Stimulated activated naive CD8-positive, alpha-beta T cell treated with anti-CD3 and anti-CD28 coated beads, Interleukin-15, Interleukin-2, amounts not matched to agents 100 U/mL and 50 U/mL, for 24 hours (primary cell): ENCODE measurements at places on chromosomes 16 and 17.

GRCh38 chr16:90016339-90016950, 2.8 kb downstream of the DBNDD1 start:
- no peak for DNase-seq

DNA sequence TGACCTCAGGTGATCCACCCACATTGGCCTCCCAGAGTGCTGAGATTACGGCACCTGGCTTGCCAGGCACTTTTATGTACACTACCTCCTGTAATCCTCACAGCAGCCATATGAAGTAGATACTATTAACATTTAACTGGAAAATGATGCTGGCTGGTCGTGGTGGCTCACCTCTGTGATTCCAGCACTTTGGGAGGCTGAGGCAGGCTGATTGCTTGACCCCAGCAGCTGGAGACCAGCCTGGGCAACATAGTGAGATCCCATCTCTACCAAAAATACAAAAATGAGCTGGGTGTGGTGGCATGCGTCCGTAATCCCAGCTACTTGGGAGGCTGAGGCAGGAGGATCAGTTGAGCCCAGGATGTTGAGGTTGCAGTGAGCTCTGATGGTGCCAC, 2.0 kb upstream of the MAPK3 start:
- no peak for DNase-seq

DNA sequence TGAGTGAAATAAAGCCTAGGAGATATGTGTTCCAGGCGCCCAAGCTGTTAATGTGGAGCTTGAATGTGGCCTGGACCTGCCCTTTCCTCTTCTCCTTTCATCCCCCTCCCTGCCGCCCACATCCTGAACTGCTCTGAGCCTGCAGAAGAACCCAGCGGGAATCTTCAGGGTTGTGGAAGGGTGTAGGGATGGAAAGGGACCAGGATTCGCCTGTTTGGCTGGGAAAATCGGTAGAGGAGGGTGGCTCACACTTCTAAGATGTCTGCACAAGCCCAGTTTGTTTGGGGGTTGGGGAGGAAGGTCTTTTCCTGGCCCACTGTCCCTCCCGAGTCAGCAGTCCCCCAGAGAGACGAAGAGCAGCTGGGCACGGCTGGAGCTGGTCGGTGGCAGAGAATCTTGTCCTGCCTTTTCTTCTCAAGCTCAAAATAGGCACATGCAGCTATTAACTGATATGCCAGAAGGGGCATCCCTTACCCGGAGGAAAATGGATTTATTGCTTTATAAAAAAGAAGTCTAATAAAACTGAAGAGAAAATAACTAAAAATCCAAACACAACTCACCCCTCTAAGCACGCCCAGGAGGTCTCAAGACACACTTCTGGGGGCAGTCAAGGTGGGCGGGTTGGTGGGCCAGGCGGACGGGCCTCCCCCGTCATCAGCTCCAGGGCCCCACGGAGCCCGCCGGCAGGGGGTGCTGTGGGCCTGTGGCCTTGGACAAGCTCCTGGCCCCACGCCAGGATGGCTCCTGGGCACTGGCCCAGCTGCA, 11.5 kb upstream of the PITPNA start:
- DNase-seq, result peak; percentile 90

GRCh38 chr17:57108671-57109392, 23.8 kb downstream of the AKAP1 start:
- no peak for DNase-seq

DNA sequence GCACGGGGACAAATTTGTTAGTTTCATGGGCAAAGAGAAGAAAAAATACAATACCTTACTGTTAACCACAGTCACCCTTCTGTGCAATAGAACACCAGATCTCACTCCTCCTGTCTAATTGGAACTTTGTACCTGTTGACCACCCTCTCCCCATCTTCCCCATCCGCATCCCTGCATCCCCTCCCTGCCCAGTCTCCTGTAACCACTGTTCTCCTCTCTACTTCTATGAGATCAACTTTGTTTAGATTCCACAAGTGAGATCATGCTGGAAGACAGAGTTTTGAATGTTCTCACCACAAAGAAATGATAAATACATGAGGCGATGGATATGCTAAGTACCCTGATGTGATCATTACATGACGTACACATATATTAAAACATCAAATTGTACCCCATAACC, 47.7 kb downstream of the CLEC16A start:
- DNase-seq, result no peak

DNA sequence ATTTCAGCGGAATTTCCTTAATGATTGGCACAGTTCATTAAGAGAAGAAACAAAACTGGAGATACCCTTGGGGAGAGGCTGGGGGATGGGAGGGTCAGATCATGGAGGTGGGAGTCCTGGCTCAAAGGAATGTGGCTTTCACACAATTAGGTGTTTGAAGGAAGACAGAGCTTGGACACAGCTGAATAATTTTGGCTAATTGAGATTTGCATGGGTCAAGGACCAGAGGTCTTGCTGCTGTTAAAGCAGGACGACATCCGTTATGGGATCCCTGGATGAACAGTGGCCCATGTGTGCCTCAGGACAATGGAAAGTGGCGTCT, 160.3 kb downstream of the HS3ST3B1 start:
- DNase-seq, result no peak

- DNase-seq, result no peak
Measured at GRCh38 chr16:85860413-85861094, 38.4 kb upstream of the IRF8 start.

DNA sequence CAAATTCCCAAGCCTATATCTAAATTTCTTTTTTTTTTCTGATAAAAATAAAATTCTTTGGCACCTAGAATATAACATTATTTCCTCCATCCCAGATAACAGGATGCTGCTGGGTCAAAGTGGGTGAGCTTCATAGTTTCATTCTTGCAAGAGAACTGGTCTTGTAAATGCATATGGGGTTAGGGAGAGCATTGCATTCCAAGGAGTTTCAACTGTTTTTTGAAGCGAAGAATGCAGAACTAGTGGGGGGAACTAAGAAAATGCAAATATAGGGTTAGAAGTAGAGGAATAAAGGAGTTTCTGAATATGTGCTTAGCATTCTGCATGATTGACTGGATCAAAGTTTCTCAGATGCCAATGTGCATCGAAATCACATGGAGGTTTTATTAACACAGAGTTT, 347.2 kb upstream of the XYLT1 start:
- no peak for DNase-seq

DNA sequence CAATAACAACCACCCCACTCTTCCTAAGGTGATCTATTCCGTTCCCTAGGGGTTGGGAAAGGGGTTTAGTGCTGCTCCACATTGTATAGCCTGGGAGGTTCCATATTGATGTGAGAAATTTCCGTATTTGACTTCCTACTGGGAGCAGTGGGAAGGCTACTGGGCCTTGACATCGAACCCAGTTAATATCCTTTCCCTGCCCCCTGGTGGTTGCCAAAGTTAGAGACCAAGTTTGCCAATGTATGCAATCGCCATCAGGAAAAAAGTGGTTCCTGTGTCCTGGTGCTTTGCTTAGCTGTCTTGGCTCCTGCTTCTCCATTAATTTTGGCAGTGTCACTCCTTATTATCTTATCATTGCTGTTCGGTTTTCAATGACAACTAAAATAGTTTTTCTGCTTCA, 914.9 kb downstream of the KCNJ2 start:
- DNase-seq, result peak; percentile 2

DNA sequence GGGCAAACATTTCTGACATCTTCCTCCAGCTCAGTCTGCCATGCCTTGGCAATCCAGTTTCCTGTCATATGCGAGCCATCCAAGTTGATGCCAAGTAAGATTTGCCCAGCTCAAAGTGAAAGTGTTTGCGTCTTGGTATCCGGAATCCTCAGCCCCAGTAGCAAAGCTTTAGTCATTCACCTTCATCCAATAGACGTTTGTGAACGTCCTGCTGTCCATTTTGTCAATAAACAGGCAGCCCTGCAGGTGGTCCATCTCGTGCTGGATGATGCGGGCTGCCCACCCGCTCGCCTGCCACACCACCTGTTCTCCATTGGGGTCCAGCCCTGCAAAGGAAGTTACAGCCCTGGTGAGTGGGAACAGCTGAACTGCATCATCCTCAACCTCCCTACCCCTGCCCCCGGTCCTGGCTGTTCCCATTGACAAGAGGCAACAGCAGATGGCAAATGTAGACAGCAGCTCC, 1.5 kb downstream of the PDF start:
- DNase-seq, result no peak
